T-helper 1 cell (primary cell): ENCODE measurements at places on chromosomes 13 and 19.

- DNase-seq = no peak
Observed at GRCh38 chr19:695352-695949, at the start of gene PRSS57. PRSS57 (minus strand) TSS chr19:695452; CDS start chr19:695430, 22 bp downstream.

DNA sequence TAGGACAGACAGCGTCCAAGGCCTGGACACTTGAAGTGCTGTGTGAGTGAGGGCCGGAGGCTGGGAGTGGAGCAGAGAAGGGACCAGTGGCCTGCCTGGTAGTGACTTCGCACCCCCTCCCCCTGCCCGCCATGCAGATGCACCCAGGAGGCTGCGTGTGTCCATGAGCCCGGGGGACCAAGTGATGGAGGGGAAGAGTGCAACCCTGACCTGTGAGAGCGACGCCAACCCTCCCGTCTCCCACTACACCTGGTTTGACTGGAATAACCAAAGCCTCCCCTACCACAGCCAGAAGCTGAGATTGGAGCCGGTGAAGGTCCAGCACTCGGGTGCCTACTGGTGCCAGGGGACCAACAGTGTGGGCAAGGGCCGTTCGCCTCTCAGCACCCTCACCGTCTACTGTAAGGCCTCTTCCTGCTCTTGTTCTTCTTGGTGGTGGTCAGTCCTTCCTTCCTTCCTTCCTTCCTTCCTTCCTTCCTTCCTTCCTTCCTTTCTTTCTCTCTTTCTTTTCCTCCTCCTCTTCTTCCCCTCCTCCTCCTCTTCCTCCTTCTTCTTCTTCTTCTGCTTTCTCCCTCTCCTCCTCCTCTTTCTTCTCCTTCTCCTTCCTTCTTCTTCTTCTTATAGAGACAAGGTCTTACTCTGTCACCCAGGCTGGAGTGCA lies 6.0 kb upstream of the FFAR1 start:
- DNase-seq = no peak

GRCh38 chr19:42330241-42330711 lies 4.8 kb downstream of the MEGF8 start:
- DNase-seq = no peak

- peak; percentile 83 for DNase-seq
Observed at GRCh38 chr19:36139473-36140303, at the start of gene CAPNS1. CAPNS1 (plus strand) TSS chr19:36140066; CDS start chr19:36141012, 946 bp downstream.

DNA sequence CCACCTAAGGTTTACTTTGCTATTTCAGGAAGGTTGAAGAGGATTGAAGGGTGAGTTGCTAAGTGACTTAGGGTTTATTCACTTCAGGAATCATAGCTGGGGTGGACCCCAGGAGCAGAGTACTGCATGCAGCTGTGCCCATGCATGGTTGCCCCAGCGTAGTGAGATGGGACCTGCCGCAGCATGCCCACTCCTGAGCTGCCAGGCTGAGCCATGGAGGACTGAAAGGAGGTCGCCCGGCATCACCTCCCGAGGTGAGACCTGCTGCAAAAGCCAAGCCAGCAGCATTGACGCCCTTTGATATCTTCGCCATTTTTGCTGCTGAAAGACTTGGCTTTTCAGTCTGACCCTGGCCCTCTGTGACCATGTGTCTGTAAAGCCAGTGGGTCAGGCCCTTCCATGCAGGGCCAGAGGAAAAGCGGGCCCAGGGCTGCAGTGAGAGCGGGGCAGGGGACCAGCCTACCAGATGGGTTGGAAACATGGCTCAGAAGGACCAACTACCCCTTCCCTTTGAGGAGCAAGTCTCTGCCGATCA lies 9.9 kb downstream of the POP4 start:
- DNase-seq = no peak

- DNase-seq = no peak
Observed at GRCh38 chr13:64397701-64398100, 2832.4 kb downstream of the PCDH9 start.

GRCh38 chr13:42348576-42348975 lies 76.6 kb downstream of the AKAP11 start:
- DNase-seq = no peak

DNA sequence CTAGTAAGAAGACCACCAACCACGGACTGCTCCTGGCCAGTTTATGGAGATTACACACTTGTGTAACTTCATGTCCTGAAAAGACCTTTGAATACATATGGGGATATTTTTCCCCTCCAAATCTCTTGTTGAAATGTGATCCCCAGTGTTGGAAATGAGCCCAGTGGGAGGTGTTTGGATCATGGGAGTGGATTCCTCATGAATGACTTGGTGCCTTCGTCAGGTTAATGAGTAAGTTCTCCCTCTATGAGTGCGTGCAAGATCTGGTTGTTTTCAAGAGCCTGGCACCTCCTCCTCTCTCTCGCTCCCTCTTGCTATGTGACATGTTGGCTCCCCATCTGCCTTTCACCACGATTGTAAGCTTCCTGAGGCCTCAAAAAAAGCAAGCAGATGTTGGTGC lies 769.0 kb upstream of the SLITRK1 start:
- no peak for DNase-seq

GRCh38 chr13:33644581-33645543 lies 173.1 kb upstream of the RFC3 start:
- DNase-seq = no peak

GRCh38 chr19:3656073-3656746 lies 29.6 kb upstream of the CACTIN start:
- no peak for DNase-seq

GRCh38 chr13:89322466-89322865 lies 1651.3 kb downstream of the SLITRK5 start:
- DNase-seq = no peak

DNA sequence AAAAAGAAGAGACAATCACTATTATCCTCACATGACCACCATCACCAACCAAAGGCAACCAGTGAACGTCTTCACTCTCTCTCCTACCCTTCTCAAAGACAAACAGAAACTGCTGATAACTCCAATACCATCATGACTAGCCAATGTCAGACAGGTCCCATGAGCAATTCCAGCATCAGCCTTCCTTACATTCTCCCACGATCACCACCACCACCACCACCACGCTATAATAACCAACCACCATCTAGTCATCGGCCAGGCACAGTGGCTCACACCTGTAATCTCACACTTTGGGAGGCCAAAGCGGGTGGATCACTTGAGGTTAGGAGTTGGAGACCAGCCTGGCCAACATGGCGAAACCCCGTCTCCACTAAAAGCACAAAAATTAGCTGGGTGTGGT lies 3.9 kb downstream of the MYO1F start:
- DNase-seq = no peak

DNA sequence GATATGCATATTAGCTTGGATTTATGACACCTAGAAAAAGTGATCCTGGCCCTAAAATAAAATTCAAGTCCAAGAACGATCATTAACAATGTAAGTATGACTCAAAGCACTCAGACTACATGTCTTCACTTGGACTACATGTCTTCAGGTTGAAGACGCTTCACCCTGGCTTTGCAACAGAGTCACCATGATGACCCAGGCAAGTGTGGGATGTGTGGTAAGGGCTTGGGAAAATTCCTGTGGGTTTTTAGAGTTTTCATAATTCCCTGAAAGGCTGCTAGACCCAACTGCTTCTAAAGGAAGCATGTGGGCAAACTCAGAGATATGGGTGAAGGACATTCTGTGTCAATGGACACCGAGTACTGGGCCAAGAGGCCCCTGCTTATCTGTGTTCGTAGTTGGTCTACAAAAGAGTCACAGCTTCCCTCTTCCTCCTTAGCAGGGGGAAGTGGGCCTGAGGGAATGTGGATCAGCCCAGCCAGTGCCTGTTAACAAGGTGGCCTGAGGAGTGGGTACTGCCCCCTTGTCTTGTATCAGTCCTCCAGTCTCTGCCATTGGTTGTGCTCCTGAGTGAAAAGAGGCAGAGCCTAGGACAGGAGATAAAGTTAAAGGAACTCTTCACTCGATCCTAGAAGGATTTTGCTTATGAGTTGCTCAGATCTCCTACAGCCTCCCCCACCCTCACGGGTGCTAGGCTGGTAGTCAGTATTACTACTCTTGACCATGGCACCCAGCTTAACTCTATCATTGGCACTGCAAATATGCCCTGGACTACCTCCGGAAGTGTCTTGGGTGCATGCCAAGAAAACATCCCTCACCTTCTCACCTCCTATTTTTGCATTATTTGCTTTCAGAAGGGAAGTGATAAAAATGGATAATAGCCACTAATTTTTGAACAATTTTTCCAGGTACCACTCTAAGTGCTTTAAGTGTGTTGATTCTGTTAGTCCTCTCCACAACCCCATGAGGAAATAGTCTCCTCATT lies 406.3 kb downstream of the COG6 start:
- no peak for DNase-seq

GRCh38 chr19:46722004-46722380 lies 5.1 kb upstream of the PRKD2 start:
- DNase-seq = no peak

- no peak for DNase-seq
Observed at GRCh38 chr13:22336460-22336859, 665.6 kb downstream of the FGF9 start.

DNA sequence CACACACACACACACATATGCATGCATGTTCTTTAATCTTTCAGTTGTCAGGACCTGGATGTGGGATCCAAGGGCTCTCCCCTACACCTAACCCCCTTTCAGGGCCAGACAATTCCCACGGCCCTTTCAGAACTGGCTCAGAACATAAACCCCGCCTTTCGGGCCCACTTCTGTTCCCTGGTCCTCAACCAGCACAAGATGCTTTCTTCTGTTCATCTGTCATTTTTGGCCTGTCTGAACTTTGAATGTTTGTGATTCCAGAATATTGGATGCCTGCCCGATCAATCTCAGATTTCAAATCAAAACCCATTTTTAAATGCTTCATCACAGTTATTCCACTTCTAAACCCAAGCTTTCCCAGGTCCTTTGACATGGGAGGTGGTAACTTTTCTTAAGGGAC lies 167.3 kb downstream of the USP12 start:
- DNase-seq = no peak

GRCh38 chr19:46720503-46721239 lies 3.8 kb upstream of the PRKD2 start:
- no peak for DNase-seq

DNA sequence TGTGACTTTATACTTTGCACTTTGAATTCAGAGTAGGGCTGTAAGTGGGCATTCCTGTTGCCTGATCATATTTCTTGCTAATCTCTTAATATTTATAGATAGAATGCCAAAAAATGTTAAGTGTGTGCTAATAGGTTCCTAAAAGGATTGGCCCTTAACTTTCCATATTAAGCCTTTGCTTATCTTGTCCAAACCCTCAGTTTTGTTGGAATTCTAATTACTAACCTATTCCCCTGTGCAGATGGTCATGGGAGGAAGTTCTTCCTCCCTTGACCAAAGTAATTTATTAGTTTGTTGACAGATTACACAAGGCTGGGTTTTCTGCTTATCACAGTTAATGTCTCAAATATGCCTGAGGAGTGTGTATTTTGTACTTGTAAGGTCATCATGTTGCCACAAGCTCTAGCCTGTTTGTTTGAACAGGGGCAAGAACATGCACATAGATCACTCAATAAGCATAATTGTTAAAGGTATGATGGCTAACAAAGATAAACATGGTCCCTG lies 541.1 kb upstream of the SPRY2 start:
- DNase-seq = no peak

- no peak for DNase-seq
Observed at GRCh38 chr19:36043952-36044351, 10.1 kb downstream of the THAP8 start.

- no peak for DNase-seq
Observed at GRCh38 chr13:63124863-63125262, 1709.2 kb upstream of the PCDH20 start.

DNA sequence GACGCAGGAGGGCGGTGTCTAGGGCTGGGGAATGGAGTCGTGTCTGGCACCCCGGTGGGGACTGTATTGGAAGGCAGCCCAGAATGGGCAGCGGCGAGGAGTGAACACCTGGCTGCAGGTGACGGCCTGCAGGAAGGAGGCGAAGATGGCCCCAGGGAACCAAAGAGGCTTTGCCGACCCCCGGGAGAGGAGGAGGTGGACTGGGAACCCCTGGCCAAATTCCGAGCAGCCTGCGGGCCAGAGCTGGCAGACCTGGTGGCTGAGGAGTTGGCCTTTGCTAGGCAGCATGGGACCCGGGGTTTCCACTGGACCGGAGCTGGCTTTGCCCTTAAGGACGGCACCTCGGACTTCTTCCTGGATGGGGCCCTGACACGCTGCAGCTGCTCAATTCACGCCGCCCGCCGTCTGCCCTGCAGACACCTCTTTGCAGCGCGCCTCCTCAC lies 25.9 kb downstream of the ZSWIM9 start:
- DNase-seq = no peak

DNA sequence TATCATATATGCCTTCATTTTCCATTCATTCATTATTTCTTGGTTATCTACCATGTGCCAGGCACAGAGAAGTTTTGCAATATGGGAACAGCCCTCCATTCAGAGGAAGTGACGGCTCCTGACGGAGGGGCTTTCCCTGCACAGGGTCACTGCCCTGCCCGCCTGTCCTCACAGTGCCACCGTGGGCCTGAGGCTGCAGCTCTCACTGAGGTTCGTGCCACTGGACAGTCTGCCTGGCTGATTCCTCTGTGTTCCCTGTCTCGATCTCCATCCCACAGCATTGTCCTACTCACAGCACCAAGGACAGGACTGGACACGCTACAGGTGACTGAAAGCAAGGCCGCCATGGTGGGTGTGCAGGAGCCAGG lies 92.7 kb downstream of the TSHZ3 start:
- DNase-seq = no peak

DNA sequence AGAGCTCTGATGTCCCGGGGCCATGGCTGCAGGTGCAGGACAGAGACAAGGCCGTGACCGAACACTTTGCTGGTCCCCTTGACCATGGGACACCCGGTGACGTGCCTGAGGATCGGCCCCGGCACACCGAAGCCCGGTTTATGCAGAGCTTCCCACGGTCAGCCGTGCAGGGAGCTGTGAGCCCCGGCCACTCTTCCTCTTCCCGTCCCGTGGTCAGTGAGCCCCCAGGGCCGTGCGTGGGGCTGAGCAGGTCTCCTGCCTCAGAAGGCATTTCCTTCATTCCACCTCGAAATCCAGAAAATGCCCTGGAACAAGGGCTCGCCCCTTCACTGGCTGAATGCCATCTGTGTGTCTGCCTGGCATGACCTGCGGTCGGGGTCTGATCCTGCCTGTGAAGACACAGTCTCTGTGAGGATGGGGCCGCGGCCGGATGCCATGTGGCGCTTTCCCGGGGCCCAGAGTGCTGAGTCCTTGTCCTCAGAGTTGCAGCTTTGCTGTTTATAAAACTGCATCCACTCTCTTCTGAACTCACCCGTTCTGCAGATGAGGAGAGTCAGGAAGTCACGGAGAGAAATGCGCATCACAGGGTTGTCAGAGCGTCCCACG lies 16.9 kb downstream of the MCF2L start:
- DNase-seq = no peak

DNA sequence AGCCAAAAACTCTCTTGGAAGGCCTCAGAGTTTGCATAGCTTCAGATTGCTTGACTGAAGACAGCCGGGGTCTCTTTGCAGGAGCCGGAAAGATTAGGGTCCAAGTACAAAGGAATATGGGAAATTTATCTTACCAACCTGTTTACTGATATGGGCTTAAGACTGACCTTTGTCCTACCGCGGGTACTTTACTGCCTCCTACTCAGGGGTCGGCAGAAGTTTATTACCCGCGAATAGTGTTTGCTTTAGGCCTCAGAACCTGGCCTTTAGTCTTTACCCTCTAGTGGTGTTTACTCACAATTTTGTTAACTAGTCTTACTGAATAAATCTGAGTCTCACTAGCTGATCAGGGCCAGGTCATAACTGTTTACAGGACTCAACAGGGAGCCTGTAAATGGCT lies 765.4 kb upstream of the SPRY2 start:
- no peak for DNase-seq

GRCh38 chr19:29492769-29493168 lies 33.0 kb upstream of the VSTM2B start:
- no peak for DNase-seq
